ENCODE measurements at places on chromosomes 12 and 14. TPM values are rescaled to one million over a fixed set of nuclear protein-coding genes. Genes with fewer than 3 reads are reported as not detected.

The TNFAIP2 gene
- 192 TPM for total RNA-seq

The CLEC1A gene
- 18.7 TPM for total RNA-seq

The RDH16 gene
- total RNA-seq = 0.68 TPM

The IFT43 gene
- 36.9 TPM for total RNA-seq

The HOXC6 gene
- 0.71 TPM for total RNA-seq

The ANG gene
- 16.3 TPM for total RNA-seq

The ADAMTS20 gene
- not detected for total RNA-seq

The KCNC2 gene
- 0.06 TPM for total RNA-seq

The ACVRL1 gene
- 101 TPM for total RNA-seq

The ZNF10 gene
- 7.0 TPM for total RNA-seq

The FOXG1 gene
- 0.06 TPM for total RNA-seq

The TEX52 gene
- not detected for total RNA-seq

The NUP37 gene
- total RNA-seq = 17.1 TPM

The KLRF1 gene
- 2.2 TPM for total RNA-seq

The CLEC2A gene
- not detected for total RNA-seq
